Stimulated activated CD4-positive, alpha-beta T cell treated with anti-CD3 and anti-CD28 coated beads, TNF-alpha, amount 100 ng/mL, for 1 hour (primary cell): ENCODE measurements at places on chromosomes 2 and 18.
A peak's percentile ranks its signal among the peaks of the same experiment; 100 is the strongest.

DNA sequence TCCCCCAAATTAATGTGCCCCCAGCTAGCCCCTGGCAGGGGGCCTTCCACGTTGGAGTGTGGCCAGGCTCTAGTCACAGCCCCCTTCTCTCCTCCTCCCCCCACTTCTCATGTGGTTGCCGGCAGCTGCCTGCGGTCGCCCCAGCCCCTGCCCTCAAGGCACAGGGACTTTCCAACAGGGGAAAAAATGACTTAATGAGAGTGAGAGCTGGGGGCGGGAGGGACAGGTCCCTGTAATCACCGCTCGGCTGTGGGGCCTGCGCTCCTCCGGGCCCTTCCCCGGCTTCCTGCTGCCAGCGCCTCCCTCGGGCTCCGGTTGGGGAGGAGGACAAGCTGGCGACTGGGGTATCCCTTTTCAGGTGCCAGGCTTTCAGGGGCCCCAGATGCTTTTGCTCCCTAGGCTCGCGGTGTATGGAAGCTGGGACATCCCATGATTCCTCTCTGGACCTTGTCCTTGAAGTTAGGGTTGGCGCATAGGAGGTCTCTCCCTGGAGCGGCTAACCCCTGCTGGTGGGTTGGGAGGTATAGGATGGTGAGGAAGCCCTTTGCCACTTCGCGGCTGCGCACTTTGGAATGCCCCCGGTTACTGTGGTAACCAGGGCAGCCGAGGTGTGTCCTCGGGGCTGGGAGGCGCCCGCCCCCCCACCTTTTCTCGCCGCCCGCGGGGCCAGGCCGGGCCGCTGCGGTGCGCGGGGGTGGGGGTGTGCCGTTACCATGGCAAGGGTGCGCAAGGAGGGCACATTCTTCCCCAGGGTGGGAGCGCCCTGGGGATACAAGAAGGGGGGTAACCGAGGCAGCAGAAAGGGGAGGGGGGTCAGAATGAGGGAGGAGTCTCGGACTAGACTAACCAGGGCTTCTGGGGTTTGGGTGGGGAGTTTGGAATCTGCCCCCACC is 16.1 kb downstream of the WNT10A start:
- peak; percentile 81 for DNase-seq

- no peak for DNase-seq
These were observed 45.4 kb upstream of the CCDC150 start for GRCh38 chr2:196594158-196594557.

DNA sequence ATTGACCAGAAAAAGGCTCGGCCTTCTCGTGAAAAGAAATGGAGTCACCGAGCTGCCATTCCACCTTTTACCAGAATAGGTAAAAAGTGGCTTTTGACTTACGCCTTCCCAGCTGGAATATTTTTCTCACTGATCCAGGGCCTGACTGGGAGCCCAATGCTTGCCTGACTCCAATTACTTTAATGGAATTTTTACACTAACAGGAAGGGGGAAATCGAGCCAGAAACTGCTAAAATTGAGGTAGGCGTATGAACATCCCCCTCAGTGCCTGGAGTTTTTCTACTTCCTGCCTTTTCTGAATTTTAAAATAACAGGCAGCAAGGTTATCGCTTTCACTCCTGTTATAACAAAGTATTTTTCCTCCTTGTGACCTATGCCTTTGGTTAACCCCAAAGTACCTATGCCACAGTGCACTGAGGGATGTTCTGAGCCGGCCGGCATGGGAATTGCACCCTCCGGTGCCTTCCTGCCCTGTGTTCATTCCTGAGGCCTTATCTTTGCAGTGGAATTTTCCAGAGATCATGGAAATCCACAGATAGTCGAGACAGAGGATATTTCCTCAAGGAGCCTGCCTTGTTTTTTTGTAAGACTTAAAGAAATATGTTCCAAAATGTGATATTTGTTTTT is 18.3 kb upstream of the RPL31 start:
- DNase-seq = no peak

DNA sequence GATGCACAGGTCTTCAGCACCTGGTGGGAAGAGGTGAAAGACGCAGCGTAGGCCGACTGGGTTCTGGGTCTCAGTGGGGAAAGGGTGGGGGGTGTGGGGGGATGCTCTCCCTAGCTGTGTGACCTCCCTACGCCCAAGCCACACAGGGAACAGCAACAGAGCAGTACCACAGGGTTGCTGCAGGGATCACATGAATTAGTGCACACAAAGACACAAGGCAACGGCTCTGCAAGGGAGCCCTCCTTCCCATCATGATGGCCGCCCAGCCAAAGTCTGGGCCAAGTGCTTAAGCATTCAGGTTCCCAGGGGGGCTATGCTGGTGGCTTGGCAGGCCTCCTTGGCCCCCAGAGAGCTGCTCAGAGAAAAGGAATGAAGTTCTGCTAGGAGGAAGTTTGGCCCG is 28.2 kb upstream of the GBX2 start:
- DNase-seq = no peak

DNA sequence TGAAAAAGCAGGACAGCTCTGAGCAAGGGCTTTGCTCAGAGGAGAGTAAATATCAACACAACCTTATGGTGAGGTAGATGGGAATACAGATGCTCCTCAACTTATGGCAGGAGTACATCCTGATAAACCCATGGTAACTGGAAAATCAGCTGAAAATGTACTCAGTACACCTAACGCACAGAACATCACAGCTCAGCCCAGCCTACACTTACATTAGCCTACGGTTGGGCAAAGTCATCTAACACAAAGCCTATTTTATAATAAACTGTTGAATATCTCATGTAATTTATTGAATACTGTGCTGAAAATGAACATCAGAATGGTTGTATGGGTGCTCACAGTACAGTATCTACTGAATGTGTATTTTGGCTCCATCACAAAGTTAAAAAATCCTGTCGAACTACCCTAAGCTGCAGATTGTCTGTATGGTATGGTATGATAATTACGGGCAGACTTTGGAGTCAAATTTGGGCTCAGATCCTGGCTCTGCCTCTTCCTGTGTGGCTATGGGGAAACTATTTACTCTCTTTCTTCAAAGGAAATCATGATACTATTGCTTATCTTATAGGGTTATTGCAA is 120.3 kb upstream of the LYPD1 start:
- no peak for DNase-seq

DNA sequence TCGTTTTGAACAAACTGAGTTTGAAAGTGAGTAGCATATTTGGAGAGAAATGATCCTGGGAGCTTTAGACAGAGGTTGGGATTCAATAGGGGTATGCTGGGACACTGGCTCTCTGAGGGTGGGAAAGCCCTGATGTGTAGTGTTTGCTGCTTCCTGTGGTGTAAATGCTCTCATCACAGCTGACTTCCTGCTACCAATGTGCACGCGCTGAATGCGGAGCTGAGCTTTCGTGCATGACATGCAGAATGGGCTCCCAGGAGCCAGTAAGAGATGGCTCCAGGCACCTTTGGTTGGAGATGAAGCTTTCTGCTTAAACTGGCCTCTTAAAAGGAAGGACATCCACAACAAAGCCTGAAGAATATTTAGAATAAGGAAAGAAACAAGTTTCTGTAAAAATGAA is 224.1 kb upstream of the CCDC150 start:
- DNase-seq = no peak
